Natural killer cell (primary cell): ENCODE measurements at places on chromosomes 1 and 21. TPM values are rescaled to one million over a fixed set of nuclear protein-coding genes. Genes with fewer than 3 reads are reported as not detected.

DNA sequence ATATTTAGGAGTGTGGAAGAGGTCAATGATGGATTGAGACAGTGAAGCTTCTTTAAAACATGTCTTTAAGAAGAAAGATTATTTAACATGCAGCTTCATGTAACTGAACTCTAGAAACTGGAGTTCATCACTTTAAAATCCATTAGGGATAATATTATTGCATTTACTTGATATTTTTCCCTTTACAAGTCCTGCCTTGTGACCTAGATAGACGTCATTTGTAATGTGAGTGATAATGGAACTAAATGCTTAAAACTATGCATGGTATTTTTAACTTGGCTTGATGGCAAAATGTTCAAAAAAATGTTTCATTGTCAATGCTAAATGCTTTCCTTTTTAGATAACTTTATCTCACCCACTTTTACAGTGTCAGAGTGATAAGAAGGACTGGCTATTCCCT lies 723.7 kb downstream of the RWDD3 start:
- no peaks in the 10 kb centered on the region for H3K4me1 ChIP-seq
- H3K27ac ChIP-seq = no peak overlapping the region
- H3K27me3 ChIP-seq = no peaks in the 10 kb centered on the region
- H3K36me3 ChIP-seq = no peaks in the 10 kb centered on the region
- DNase-seq = no peak

IL19 gene
- total RNA-seq = not detected

GSTM1 gene
- not detected for total RNA-seq

DNA sequence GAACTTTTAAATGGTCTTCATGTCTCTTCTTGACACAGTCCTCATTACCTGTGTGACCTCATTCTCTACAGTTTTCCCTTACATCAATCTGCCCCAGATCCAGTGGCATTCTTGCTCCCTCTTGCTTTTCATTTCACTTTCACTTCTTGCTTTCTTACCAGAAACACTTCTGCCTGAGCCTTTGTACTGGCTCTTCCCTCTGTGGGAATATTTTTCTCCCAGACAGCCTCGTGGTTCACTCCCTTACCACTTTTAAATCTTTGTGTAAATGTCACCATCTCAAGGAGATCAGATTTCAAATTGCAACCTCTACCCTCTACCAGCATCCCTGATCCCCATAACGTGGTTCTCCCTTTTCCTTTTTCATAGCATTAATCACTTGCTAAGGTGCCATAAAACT lies 73.2 kb downstream of the DISC1 start:
- no peaks in the 10 kb centered on the region for H3K27me3 ChIP-seq
- DNase-seq = no peak
- no peaks in the 10 kb centered on the region for H3K36me3 ChIP-seq
- H3K4me3 ChIP-seq = no peak overlapping the region

KLHDC7A gene
- not detected for total RNA-seq

LRRC8C gene
- total RNA-seq = 15.1 TPM

OR6K2 gene
- total RNA-seq = not detected

DNA sequence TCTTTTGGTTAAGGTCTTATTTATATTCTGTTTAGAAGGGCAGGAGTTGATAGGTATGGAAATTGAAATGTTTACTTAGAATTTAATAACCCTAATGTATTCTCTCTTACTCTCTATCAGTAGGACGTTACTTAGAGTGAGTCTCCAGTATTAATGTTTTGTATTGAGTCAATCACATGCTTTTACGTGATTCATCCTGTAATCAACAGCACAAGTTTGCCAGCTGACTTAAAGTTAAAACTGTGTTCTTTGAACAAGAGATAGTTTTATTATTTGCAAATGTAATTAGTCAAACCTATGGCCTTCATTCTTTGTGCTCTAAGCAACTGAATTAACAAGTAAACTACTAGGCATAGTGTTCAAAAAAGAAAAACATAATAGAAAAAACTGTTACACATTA lies 57.3 kb downstream of the PKN2 start:
- H3K4me3 ChIP-seq = no peak overlapping the region
- no peak overlapping the region for H3K27ac ChIP-seq
- no peak for DNase-seq
- peaks cover 6% of the 10 kb centered on the region for H3K4me1 ChIP-seq
- H3K27me3 ChIP-seq = no peaks in the 10 kb centered on the region

SLC30A2 gene
- not detected for total RNA-seq

GRCh38 chr1:36108314-36108713 lies 16.7 kb downstream of the COL8A2 start:
- H3K4me1 ChIP-seq = peaks cover 12% of the 10 kb centered on the region
- H3K4me3 ChIP-seq = no peak overlapping the region
- H3K27me3 ChIP-seq = no peaks in the 10 kb centered on the region
- no peaks in the 10 kb centered on the region for H3K36me3 ChIP-seq
- no peak for DNase-seq

GRCh38 chr1:15453734-15454133 lies 2.8 kb upstream of the CELA2A start:
- H3K4me1 ChIP-seq = no peaks in the 10 kb centered on the region
- no peaks in the 10 kb centered on the region for H3K36me3 ChIP-seq
- no peak for DNase-seq
- no peaks in the 10 kb centered on the region for H3K27me3 ChIP-seq
- no peak overlapping the region for H3K4me3 ChIP-seq
- no peak overlapping the region for H3K27ac ChIP-seq
